ENCODE measurements at places on chromosomes 12 and 14. TPM values are rescaled to one million over a fixed set of nuclear protein-coding genes. Genes with fewer than 3 reads are reported as not detected.

DNA sequence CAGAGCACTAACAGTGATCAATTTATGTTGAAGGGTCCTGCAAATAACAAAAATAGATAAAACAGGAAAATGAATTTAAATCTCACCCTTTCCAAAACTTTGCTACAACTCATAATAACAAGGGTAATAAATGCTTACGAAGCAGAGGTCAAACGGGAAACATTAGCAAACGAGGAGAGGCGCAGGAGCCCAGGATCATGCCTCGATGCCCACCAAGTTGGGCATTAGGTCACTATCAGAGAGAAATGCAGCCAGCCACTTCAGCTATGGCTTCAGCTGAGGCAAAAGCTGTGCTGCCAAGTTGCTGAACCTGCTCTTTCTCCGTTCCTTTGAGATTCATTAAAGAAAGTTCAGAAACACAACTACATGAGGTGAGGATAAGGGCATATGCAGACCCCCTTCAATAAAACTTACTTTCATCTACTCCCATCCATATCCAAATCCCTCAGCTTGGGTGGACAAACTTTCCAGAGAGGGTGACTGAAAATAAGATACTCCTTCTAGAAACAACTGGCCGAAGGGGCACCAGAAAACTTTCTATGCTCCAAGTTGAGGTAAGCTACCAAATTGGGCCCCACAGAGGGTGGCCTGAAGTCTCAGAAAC lies 7.9 kb downstream of the NKX2-1 start:
- no peak for DNase-seq
- H3K4me1 ChIP-seq: no peaks in the 10 kb centered on the region
- no peaks in the 10 kb centered on the region for H3K36me3 ChIP-seq
- no peaks in the 10 kb centered on the region for H3K27me3 ChIP-seq

DNA sequence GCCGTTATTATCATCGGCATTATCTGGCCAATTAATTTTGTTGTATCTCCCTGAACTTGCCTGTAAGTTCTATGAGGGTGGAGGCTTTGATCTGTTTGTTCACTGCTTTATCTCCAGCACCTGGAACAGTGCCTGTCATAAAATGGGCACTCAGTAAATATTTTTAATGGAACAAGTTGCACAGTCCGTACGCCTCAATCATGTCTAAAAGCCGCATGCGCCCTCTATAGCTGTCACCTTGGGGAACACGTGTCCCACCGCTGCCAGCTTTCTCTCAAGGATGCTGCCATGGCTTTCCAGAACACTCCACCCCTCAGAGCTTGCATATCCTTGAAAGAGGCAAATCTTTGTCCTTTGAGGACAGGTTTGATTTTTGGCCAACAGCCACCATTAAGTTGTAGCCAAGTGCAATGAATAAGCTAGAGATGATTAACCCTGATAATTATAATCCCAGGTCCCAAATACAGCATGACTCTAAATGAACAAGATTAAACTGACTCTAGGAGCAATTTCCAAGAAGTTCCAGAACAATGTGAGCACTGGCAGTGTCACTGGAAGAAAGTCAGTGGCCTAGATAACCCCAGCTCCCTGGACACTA lies 55.1 kb downstream of the ERH start:
- no peaks in the 10 kb centered on the region for H3K4me1 ChIP-seq
- H3K36me3 ChIP-seq: peaks cover 5% of the 10 kb centered on the region
- DNase-seq: no peak
- H3K27ac ChIP-seq: no peak overlapping the region

- no peaks in the 10 kb centered on the region for H3K4me1 ChIP-seq
- no peak for DNase-seq
- no peaks in the 10 kb centered on the region for H3K27me3 ChIP-seq
Measured at GRCh38 chr14:99100497-99101270, 171.3 kb downstream of the BCL11B start.

DNA sequence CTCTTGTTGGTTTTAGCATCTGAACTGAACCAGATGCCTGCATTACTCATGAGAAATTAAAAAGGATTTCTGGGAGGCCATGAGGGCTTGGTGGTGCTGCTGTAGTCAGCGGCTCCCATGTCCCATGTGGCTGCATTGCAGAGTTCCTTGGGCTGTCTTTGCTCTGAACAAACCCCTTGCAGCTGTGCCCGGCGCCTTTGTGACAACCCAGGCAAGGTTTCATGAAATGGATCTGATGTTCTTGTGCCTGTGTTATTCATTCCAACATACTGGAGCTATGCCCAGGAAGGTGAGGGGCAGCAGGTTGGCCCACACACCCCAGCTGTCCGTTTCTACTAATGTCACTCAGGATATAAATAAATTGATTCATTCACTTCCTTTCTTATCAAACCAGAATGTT lies 40.8 kb downstream of the TGFB3 start:
- peaks cover 5% of the 10 kb centered on the region for H3K36me3 ChIP-seq
- H3K4me1 ChIP-seq: no peaks in the 10 kb centered on the region
- H3K4me3 ChIP-seq: no peak overlapping the region
- no peaks in the 10 kb centered on the region for H3K27me3 ChIP-seq
- DNase-seq: no peak

- no peaks in the 10 kb centered on the region for H3K4me1 ChIP-seq
- no peaks in the 10 kb centered on the region for H3K27me3 ChIP-seq
- no peak overlapping the region for H3K27ac ChIP-seq
- DNase-seq: no peak
Measured at GRCh38 chr12:78176643-78177042, 345.9 kb downstream of the NAV3 start.

GRCh38 chr14:91866511-91867295 lies 633 bp downstream of the TC2N start:
- H3K36me3 ChIP-seq: no peaks in the 10 kb centered on the region
- H3K27me3 ChIP-seq: no peaks in the 10 kb centered on the region
- no peak overlapping the region for H3K27ac ChIP-seq
- no peak overlapping the region for H3K4me3 ChIP-seq
- no peak for DNase-seq

GRCh38 chr12:68260153-68260552 lies 6.7 kb upstream of the IL22 start:
- no peak overlapping the region for H3K4me3 ChIP-seq
- no peaks in the 10 kb centered on the region for H3K27me3 ChIP-seq
- no peak overlapping the region for H3K27ac ChIP-seq

GRCh38 chr12:14572401-14572800 lies 4.7 kb upstream of the PLBD1 start:
- no peaks in the 10 kb centered on the region for H3K36me3 ChIP-seq
- H3K27ac ChIP-seq: no peak overlapping the region
- H3K4me1 ChIP-seq: no peaks in the 10 kb centered on the region
- H3K4me3 ChIP-seq: no peak overlapping the region

- H3K4me1 ChIP-seq: no peaks in the 10 kb centered on the region
- no peak overlapping the region for H3K27ac ChIP-seq
- no peaks in the 10 kb centered on the region for H3K27me3 ChIP-seq
- DNase-seq: no peak
Measured at GRCh38 chr12:31999692-32000091, 40.5 kb downstream of the RESF1 start.

Gene RAB5B
- total RNA-seq: 77.3 TPM

DNA sequence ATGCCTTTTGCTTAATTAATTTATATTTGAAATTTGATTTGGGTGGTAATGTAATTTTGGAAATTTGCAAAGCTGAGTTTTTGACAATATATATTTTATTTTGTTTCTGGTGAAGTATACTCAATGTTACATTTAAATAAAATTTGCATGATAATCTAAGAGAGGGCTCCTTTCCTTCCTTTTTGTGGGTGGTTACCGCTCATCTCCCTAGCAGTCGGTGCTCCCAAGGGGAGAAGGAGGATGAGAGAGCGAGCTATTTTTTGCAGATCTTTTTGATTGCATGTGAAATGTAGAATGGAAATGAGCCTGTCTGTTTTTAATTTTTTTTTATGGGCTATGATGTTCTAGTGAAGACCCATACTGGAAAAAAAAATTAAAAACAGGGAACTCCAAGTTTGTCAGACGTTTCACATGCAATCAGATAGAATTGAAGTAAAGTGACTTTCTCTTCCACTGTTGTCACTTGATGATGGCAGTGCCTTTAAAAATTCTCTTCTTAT lies 39.8 kb downstream of the MSRB3 start:
- no peak for DNase-seq
- H3K4me1 ChIP-seq: no peaks in the 10 kb centered on the region
- no peak overlapping the region for H3K4me3 ChIP-seq
- no peak overlapping the region for H3K27ac ChIP-seq
- H3K27me3 ChIP-seq: no peaks in the 10 kb centered on the region

DNA sequence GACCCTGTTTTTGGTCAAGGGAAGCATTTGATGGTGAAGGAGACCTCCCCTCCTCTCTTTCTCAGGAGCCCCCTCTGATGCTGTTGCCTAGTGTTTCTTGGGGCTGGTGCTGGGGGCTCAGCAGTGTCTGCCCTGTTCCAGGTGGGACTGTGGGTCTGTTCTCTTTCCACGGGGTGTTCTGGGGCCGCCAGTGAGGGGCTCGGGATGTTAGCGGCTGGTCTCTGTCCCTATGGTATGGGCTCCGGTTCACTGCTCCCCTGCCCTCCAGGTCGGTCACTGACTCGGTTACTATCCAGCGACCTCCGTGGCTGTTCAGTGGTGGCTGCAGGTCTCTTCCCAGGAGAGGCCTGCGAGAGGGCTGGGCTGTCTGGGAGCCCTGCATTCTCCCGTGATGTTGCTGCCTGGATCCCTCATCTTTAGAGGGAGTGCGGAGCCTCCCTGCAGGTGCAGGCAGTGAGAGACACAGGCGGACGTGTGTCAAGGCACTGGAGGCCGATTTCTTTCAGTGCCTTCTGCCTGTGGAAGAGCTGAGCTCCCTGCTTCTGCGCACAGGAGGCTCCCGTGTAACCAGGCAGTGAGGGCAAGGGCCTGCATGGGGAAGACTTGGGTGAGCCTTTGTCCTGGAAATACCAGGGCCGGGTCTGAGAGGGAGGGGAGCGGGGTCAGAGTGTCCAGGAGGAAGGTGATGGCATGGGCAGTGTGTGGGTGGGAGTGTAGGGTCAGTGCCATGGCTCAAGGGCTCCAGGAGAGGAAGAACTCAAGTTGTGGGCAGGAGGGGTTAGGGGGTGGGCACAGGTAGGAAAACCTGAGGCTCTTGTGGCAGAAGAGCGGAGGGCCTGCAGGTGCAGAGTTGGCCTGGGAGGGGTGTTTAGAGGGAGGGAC lies 362.6 kb downstream of the TMEM121 start:
- no peak for DNase-seq
- H3K27ac ChIP-seq: no peak overlapping the region
- no peaks in the 10 kb centered on the region for H3K27me3 ChIP-seq
- no peak overlapping the region for H3K4me3 ChIP-seq
- no peaks in the 10 kb centered on the region for H3K4me1 ChIP-seq
- H3K36me3 ChIP-seq: no peaks in the 10 kb centered on the region

DNA sequence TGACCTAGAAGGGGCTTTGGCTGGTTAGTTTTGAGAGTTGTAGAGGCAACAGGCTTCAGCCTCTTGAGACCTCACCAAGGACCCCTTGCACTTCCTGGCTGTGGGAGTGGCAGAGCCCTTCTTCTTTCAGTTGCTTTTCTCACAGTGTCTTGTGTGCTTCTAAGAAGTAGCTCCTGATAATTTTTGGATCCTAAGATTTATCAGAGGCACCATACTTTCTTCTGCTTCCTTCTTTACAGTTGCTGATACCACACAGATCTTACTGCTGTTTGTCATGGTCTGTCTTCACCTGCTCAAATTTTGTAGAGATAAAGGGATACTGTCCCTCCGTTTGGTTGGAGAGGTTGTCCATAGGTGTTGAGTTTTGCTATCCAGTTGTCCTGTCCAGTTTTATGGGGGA lies 33.8 kb downstream of the VRK1 start:
- H3K36me3 ChIP-seq: no peaks in the 10 kb centered on the region
- no peak for DNase-seq
- H3K4me1 ChIP-seq: no peaks in the 10 kb centered on the region
- H3K27ac ChIP-seq: no peak overlapping the region
- H3K4me3 ChIP-seq: no peak overlapping the region

- H3K27ac ChIP-seq: no peak overlapping the region
- H3K36me3 ChIP-seq: no peaks in the 10 kb centered on the region
- H3K4me3 ChIP-seq: no peak overlapping the region
- DNase-seq: no peak
- no peaks in the 10 kb centered on the region for H3K27me3 ChIP-seq
Measured at GRCh38 chr12:96063046-96063445, 27.7 kb upstream of the LTA4H start.

All from tibial nerve (tissue), 4 donors.